CD4-positive, CD25-positive, alpha-beta regulatory T cell (primary cell): ENCODE measurements at places on chromosomes 4 and X.

DNA sequence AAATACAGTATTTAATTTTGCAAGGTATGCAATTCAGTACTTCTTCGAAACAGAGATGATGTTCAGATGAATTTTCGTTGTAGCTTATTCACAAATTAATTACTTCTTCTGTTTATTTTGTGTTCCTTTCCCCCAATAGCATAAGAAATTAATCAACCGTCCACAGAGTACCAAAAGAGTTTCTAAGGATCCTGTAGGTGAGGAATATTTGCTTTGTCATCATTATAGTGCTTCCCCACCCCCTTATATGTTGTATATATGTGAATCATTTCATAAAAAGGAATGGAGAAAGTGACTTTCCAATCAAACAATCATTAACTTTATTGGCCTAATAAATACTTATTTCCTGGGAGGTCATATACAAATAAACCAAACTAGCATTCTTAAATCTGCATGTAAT lies 57.6 kb downstream of the DTHD1 start:
- no peak for DNase-seq

DNA sequence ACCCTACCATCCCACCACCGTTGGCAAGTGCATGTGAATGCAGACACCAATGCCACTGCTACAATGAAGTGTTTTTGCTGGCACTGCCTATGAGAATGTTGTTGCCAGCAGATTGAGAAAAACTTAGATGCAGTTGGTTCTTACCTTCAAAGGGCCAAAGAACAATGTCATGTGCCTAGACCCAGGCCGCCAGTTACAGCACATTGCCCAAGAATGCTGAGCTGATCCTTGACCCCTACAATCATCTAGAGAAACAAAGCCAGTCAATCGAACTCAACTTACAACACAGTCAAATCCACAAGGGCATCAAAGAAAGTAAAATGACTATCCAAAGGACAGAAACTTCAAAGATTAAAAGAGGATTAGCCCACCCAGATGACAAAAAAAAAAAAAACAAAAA lies 102.4 kb upstream of the SPIN4 start:
- DNase-seq, result no peak

GRCh38 chr4:8311101-8312068 lies 41.8 kb downstream of the HTRA3 start:
- no peak for DNase-seq

DNA sequence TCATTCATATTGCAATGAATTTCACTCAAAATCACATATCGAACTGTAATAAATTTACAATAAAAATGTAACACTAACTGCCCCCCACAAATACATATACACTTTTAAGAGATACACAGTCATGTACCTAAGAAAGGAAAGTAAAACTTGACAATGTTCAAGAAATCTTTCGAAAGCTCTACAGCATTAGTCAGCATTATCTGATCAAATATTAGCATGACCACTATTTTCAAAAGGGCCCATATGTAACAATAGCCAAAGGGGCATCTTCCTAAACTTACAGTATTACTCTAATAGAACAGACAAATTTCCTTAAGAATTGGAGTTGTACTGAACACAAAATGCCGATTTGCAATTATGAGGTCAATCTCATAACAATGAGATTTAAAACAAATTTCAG lies 51.8 kb downstream of the STX18 start:
- DNase-seq, result no peak

- no peak for DNase-seq
Observed at GRCh38 chr4:76733068-76733771, 164.7 kb downstream of the SOWAHB start.

DNA sequence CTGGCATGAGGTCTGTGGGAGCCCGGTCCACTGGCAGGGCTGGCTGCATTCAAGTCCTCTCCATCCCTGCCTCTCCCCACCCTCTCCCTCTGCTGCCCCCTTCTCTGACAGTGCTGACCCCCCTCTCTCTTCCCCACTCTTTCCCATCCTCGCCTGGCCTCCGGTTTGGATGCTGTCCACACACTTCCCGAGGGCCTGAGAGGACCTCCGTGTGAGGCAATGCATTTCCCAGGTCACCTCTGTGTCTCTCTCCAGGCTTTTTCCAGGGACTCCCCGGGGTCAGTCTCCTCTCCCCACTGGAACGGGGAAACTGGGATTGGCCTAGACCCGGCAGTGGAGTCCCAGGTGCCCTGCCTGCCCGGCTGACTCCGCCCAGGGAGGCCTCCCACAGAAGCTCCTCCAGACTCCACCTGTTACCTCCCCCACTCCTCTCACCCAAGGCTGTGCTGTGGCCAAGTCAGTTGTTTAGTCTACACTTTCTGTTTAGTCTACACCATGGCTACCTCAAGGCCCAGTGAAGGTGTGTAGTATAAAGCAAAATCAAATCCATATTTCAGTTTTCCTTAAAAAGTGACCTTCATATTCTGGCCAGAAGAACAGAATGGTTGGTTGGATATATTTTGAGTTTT lies 146.8 kb downstream of the PTTG2 start:
- DNase-seq, result no peak

DNA sequence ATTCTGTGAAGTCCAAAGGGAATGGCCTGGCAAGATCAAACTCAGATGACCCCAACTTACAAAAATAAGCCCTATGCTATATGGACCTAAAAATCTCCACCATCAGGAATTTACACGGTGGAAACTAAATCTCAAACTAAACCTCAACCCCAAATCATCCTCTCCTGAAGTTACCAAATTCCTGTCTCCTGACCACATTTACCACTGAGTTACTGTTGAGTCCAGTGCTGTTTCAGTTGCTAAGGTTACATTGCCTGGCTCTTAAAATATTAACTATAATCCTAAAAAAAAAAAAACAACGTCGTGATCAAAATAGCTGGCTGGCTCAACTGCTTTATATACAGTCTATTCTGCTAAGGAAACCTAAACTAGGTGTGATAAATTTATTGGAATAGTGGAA lies 315.2 kb upstream of the SLIT2 start:
- DNase-seq, result no peak

DNA sequence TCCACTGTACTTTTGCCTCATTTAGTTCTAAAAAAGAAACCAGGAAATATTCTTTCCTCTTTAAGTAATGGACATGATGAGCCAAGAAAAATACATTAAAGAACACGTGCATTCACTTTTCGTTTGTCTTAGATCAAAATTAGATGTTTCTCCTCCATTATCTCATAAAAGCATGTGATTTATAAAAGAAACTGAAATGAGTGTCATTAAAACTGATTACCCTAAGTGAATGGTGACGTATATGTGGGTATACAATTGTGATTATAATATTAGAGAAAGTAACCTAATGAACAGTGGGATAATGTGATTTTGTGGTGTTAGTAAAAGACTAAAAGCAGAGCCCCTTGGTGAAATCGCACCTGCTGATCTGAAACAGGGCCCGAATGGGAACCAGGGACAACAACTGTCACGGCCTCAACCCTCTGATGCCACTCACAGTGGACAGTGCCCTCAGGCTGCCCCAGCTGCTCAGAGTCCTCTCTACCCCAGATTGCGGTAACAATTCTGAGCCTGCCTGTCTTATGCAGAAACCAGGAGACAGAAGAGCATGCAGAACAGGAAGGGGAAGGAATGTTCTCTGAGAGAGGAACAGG lies 25.7 kb upstream of the HS6ST2 start:
- no peak for DNase-seq

DNA sequence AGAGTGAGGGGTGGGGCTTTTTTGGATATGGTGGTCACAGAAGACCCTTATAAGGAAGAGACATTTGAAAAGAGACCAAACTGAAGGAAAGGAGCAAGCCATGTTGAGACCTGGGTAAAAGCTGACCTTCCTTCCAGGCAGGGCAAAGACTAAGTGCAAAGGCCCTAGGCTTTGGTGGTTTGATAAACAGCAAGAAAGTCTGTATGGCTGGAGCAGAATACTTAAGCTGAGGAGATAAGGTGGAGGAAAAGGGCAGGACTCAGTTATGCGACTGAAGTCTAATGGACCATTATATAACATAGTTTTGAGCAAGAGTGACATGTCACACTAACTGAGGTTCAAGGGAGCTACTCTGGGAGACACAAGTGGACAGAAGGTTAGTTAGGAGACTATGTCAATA lies 20.0 kb downstream of the SH3RF1 start:
- no peak for DNase-seq

DNA sequence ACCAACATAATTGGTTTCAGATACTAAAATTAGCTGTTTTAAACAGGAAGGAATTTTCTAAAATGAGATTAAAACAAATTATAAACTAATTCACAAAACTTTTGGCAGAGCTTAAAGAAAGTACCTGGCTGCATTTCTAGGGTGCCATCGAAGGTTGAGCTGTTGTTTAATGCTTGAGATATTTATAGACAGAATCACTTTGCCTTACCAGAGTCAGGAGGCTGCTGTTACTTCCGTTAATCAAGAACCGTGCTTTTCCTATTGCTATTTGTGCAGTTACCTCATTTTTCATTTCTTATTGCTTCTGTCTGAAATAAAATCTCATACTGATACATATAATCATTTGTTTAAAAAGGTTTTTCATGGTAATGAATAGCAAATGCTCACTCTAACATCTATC lies 242.9 kb downstream of the TECRL start:
- no peak for DNase-seq

DNA sequence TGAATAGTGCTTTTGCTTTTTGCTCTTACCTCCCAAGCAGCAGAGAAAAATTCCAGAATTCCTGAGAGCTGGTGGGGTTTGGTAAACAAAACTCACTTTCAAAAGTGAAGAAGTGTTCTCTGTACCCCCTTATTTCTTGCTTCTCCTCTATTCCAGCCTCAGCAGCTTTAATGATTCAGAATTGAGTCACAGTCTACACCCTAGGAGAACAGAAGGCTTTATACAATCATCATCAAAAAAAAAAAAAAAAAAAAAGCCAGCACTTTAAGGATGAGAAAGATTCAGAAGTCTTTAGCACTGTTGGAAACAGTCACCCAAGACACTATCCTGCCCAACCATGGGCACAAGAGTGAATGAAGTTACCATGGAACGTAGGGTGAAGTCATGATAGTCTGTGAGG lies 1583.1 kb upstream of the PCDH10 start:
- DNase-seq, result no peak

DNA sequence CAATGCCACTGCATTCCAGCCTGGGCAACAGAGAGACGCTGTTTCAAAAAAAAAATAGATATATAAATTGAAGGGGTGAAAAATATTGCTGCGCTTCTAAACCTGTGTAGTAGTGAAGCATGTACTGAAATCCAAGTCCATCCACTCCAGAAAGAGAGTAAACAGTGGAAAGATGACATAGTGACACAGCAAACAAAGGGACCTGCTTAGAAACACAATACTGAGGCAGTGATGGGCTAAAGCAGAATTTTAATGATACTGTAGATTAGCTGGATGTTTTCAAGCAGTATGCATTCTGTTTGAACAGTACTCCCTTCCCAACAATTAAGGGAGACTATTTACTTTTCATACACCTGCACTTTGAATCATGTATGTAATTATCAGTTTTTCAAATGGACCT lies 42.5 kb downstream of the TFDP3 start:
- DNase-seq, result no peak

DNA sequence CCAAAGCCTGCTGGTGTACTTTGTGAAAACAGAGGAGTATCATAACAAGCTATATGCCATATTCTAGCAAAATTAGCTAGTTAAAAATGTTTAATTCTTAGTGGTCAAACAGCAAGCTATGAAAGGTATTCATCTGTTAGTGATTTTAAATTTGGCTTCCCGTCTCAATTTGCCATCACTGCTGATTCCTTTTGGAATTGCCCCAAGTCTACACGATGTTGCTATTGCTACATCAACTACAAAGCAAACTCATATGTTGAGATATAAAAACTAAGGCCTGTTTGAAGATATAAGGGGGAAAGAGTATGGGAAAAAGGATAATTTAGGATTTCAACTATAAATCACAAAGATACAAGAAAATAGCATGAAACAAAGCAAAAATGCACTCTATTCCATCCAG lies 146.1 kb downstream of the COL25A1 start:
- DNase-seq, result no peak

- DNase-seq, result no peak
Observed at GRCh38 chr4:126559961-126560360, 1072.8 kb upstream of the INTU start.

GRCh38 chr4:116427666-116428065 lies 657.7 kb downstream of the TRAM1L1 start:
- no peak for DNase-seq

- no peak for DNase-seq
Observed at GRCh38 chr4:16608123-16608522, 290.3 kb downstream of the LDB2 start.

DNA sequence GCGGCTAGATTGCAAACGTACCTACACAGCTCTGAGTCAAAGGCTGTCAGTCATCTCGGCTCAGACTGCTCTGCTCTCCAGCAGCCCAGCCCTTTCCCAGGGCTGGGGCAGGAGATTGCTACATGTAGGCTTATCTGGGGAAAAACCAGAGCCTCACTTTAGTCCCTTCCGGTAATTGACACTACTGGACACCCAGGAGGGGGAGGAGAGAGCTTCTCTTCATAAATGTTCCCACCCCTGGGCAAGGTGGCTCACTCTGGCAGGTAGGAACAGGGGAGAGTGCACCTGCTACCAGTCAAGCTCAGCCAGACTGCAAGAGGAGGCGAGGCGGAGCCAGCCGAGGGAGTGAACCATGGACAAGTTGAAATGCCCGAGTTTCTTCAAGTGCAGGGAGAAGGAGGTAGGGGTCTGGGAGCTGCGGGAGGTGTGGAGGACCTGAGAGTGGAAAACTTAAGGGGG lies at the start of gene SLC6A14:
SLC6A14 (plus strand) TSS at position 249 of the 459 bp plus-strand sequence; CDS start at position 353, 104 bp downstream.
- DNase-seq, result no peak

- no peak for DNase-seq
Observed at GRCh38 chrX:479273-479981, 92.7 kb upstream of the PPP2R3B start.

- DNase-seq, result no peak
Observed at GRCh38 chrX:641671-642435, 11.3 kb downstream of the SHOX start.

DNA sequence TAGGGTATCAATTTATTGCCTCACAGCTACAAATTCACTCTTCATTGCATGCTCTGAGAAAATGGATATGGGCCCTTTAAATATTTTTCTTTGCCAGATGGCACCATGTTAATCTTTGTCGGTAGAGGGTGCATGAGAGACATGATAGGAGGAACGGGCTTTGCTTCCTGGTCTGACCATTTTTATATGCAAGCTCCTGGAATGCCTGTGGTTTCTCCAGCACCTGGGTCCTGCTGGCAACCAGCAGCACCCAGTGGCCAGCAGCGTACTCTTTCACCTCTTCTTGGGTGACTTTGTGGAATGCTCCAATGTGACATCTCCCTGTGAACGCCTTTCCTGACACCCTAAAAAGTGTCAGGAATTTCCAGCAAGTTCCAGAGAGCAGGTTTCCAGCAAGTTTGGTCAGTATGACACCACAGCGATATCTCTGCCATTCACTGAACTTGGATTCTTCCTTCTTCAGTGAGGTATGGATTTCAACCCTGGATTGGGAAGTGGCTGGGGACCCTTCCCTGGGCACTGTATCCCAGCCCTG lies 140.3 kb upstream of the PGRMC2 start:
- DNase-seq, result no peak
